Glomerular endothelial cell (primary cell): ENCODE measurements at places on chromosomes 1 and 21. TPM values are rescaled to one million over a fixed set of nuclear protein-coding genes. Genes with fewer than 3 reads are reported as not detected.

Gene ADORA1
- 8.6 TPM in 1 of 2 replicates, not detected in the other for total RNA-seq

Gene VHLL
- not detected in 2 replicates for total RNA-seq

Gene NTMT2
- total RNA-seq = not detected in 2 replicates

Gene FNBP1L
- 62.7 and 83.0 TPM in 2 replicates for total RNA-seq

Gene ITLN1
- total RNA-seq = not detected in 2 replicates

Gene WNT2B
- 0.48 and 4.4 TPM in 2 replicates for total RNA-seq

Gene MIXL1
- total RNA-seq = 0.10 and 1.6 TPM in 2 replicates

Gene PLA2G4A
- 2.0 and 2.5 TPM in 2 replicates for total RNA-seq

Gene CFHR5
- total RNA-seq = not detected in 2 replicates

Gene OR2T2
- not detected in 2 replicates for total RNA-seq

Gene OR2L5
- not detected in 2 replicates for total RNA-seq

Gene RGS8
- total RNA-seq = not detected in 2 replicates

Gene LIPI
- not detected in 2 replicates for total RNA-seq

Gene TTLL10
- not detected in 2 replicates for total RNA-seq

Gene MYCL
- 2.5 and 3.3 TPM in 2 replicates for total RNA-seq

Gene RNF2
- 22.3 and 25.3 TPM in 2 replicates for total RNA-seq

Gene DPH2
- 19.4 and 26.7 TPM in 2 replicates for total RNA-seq

Gene CLCA4
- not detected in 2 replicates for total RNA-seq

Gene OPTC
- not detected in 2 replicates for total RNA-seq

Gene TMEM54
- total RNA-seq = 45.4 and 64.8 TPM in 2 replicates

Gene PLA2G2C
- total RNA-seq = not detected in 2 replicates

Gene TNN
- total RNA-seq = 0.06 and 0.10 TPM in 2 replicates
